ENCODE measurements at places on chromosomes 2 and 18.

- DNase-seq, result no peak
Observed at GRCh38 chr2:233824373-233824772, 30.0 kb downstream of the HJURP start.

DNA sequence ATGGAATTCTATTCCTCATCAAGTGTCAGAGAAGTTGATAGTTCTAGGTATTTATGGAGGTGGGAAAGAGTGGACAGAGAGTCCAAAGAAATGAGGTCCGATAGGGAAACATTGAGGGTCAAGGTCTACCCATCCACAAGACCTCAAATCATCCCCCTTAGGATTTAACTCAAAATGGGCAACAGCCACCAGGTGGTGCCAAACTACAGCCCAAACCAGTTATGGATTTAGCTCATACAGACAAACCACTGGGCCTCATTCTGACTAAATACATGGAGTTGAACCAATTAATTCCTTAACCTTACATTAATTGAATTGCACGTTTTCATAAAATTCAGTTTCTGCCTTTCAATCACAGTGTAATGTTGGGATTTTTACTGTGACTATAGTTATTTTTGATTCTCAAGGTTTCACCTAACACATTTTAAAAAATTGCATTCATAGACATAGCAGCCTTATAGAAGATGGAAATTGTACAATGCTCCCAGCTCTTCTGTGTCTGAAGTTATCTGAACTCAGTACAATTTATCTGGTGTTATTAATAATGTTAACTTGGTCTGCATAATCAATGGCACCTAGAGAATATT is 98.2 kb upstream of the HNMT start:
- DNase-seq, result peak; percentile 53

GRCh38 chr2:31660165-31660564 is 79.4 kb upstream of the SRD5A2 start:
- DNase-seq, result no peak

- DNase-seq, result peak; percentile 65
Observed at GRCh38 chr2:241064008-241064801, 37.9 kb downstream of the MTERF4 start.

DNA sequence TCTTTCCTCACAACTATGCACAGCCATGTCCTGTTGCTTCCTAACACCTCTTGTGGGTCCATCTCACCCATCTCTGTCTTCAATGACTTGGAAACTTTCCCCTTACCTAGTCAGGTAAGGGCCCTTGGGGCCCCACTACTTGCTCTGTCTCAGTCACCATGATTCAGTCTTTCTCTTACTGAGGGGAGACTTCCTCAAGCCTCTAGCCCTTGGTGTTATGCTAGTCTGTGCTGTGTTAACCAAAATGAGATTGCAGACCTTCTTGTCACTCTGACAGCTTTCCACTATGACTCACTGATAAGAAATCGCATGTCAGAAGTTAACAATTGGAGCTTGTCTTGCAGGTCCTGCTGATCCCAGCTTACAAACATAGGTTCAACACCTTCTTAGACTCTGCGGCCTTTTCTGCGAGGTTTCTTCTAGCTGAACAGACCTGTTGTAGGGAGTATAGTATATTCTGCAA is 65.3 kb downstream of the WDR75 start:
- DNase-seq, result no peak

DNA sequence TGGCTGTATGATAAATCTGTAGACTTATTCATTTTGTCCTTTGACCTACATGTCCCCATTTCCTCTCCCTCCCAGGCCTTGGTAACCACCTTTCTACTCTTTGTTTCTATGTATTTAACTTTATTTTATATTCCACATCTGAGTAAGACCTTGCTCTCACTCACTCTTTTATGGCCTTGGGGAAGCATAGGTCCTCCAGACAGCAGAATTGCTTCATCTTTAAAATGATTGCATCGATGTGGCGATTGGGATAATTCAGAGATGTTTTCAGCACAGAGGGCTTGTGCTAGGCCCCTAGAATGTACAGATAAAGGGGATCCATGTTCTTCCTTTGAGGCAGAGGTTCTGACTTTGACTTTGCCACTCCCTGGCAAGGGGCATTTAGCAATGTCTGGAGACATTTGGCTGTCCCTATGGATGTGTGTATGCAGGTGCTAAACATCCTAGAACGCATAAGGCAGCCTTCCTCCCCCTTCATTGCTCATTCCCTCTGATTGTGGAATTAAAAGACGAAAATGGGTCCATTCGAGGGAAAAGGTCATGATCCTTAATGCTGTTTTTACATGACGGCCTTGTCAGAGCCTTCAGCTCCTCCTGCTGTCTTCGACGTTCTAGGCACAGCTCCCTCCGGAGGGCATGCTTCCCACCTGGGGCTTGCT is 1.2 kb upstream of the GPR39 start:
- DNase-seq, result no peak

- no peak for DNase-seq
Observed at GRCh38 chr2:123732563-123732962, 292.5 kb upstream of the CNTNAP5 start.

DNA sequence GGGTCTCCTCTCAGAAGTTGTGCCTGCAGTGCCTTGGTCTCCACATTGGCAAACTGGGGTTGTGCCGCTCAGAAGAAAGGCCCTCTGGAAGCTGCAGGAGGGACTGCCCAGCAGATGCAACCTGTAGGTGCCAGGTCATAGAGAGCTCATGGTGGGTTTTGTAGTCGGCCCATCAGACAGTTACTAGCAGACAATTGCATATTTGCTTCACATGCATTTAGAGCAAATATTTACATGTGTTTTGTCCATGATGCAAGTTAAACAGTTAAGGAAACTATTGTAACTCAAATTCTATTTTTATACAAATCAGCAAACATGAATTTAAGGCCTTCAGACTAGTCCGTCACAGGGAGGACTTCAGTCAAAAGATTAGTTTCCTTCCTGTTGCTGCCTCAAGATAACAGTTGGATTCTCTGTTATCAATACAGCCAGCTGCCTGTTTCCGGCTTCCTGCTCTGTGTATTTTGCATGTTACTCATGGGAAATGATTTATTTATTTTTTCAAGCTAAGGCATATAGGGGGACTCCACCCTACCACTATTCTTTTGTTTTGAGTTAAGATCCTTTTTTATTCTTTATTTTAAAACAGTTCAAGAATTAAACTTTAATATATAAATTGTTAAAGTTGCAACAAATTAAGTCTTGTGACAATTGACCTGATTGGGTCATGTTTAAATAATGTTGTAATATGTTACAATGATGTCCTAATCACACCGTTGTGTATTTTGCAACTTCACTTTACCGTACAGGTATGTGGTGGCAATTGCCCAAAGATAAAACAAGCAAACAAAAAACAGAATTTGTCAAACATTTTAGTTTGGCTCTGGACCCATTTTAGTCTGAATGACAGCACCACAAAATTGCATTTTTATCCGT is 133.5 kb downstream of the SPTBN1 start:
- DNase-seq, result no peak
